Activated CD4-positive, alpha-beta T cell treated with anti-CD3 and anti-CD28 coated beads, Interleukin-2, amount 50 U/mL, for 24 hours (primary cell): ENCODE measurements at places on chromosomes 1 and 21.

DNA sequence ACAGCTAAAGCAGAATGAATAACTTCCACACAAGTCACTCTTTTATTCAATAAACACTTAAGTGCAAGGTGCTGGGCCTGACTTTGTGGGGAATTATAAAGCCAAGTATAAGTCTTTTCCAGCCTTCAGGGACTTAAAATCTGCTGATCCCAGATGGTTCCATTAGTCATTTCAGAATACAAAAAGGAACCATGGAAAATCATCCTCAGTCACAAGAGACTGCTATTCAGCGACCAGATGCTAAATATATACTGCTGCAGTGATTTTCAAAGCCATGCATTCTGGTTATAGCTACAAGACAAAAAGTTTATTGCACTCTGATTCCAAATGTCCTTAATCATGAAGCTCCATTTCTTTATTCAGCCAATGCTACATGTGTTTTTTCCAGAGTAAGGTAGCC, 25.7 kb downstream of the GLMN start:
- no peak for DNase-seq

GRCh38 chr1:200211157-200211556, 183.6 kb downstream of the NR5A2 start:
- DNase-seq = no peak

DNA sequence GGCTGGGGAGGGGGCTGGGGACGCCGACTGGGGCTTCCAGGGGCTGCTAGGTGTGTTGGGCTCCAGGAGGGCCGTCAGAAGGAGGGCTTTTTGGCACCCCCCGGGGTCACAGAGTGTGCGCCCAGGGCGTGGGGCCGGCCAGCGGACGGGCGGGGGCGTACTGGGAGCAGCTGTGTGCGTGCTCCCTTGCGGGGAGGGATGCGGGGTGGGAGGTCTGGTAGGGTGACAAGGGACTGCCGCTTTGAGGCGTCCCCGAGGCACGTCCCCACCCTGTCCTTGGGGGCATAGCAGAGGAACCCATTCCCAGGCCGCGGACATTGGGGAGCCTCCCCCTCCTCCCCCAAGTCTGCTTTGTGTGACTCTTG, 1.1 kb downstream of the FOXO6 start:
- DNase-seq = no peak

GRCh38 chr21:29359718-29360117, 61.0 kb downstream of the BACH1 start:
- no peak for DNase-seq

DNA sequence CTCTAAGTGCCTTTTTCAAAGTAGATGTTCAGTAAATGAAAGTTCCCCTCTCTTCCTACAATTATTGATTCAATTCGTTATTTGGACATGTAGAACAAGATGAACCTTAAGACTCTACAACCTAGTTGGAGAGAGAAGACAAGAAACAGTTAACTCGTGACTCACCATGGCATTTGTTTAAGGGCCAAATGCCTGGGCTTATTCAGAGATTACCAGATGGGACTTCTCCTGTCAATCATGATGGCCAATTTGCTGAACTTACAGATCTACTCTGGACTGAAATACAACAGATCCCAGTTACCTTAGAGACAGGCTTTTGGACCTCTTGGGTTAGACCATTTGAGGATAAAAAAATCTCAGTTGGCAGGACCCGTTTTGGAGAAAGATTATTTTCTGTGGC, 93.5 kb downstream of the C1orf94 start:
- DNase-seq = no peak

DNA sequence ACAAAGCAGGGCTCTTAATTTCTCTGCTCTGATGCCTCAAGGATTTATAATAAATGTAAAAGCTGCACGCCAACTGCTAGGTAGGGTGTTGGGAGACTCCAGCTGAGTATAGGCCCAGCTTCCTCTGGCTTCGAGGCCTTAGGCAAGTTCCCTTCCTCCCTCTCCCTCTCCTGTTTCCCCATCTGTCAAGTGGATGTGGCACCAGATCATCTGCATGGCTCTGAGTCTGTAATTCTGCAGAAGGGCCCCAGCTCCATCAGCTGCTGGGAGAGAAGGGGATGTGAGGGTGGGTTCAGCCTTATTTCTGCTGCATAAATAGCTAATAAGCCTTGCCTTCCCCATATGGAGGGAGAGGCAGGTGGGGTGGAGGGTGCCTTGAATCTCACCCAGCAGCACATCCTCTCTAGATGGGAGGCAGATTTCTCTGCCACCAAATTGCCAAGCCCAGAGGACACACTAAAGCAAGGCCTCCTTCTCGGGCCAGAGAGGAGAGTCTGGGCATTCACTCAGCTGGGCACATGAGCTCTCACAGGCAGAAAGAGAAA, 3.8 kb downstream of the TRIM62 start:
- DNase-seq = no peak

- no peak for DNase-seq
Observed at GRCh38 chr1:203103216-203103615, 17.4 kb upstream of the MYOG start.

GRCh38 chr1:235074523-235075047, 54.1 kb downstream of the TOMM20 start:
- DNase-seq = peak; percentile 68

DNA sequence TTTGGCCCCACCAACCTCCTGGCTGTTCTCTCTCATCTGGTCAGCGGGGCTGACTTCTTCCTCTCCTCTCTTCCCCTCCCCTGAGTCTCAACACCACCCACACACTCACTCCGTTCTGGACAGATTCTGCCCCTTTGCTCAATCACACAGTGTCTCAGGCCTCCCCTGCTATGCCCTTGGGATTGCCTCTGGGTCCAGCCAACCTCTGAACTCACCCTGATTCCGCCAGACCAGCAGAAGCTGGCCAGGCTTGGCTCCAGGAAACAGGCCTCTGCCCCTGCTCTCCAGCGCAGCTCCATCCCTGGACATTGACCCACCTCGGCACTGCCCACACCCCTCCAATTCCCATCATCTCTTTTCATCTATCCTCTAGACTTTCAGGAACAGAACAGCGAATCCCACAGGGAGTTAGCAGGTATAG, 22.1 kb downstream of the AHDC1 start:
- DNase-seq = no peak

- DNase-seq = no peak
Observed at GRCh38 chr1:189697113-189697512, 780.6 kb downstream of the BRINP3 start.

GRCh38 chr1:247948558-247948957, at the start of gene OR2L8:
OR2L8 (plus strand) TSS chr1:247948858; CDS start chr1:247948858, 0 bp downstream.
- no peak for DNase-seq

GRCh38 chr1:175675017-175675416, 68.4 kb downstream of the TNR start:
- no peak for DNase-seq

DNA sequence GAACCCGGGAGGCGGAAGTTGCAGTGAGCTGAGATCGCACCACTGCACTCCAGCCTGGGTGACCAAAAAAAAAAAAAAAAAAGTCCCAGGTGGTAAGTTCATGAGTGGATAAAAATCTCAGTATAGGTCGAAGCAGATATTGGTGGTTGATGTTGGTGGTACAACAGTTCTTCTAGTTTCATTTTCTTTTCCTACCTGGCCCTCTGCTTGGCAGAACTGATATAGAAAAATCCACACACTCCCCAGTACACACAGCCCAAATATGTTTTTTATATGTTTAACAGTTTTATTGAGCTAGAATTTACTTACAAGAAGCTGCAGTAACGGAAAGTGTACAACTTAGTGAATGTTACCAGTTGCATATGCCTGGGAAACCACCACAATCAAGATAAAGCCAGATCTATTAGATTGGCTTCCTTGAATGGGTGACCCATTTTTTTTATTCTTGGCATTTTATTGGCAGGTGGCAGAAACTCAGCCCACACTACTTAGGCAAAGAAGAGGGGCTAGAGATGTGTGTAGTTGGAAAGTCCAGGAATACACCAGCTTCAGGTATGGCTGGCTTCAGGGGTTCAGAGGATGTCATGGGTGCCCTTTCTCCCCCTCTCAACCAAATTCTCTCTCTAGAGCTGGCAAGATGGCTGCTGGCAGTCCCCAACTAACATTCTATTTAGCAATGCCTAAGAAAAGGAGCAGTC, 118.3 kb upstream of the SLC25A33 start:
- DNase-seq = no peak

- no peak for DNase-seq
Observed at GRCh38 chr1:155272466-155273342, 600 bp downstream of the CLK2 start.

DNA sequence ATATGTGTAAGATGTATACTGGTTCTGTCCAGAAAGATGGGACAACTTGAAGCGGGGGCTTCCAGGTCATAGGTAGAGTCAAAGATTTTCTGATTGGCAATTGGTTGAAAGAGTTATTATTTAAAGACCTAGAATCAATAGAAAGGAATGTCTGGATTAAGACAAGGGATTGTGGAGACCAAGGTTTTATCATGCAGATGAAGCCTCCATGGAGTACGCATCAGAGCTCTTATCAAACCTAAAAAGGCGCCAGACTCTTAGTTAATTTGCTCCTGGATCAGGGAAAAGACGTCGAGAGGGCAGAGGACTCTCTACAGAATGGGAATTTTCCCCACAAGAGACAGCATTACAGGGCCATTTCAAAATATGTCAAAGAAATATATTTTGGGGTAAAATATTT, 23.7 kb upstream of the ETV3 start:
- DNase-seq = no peak

DNA sequence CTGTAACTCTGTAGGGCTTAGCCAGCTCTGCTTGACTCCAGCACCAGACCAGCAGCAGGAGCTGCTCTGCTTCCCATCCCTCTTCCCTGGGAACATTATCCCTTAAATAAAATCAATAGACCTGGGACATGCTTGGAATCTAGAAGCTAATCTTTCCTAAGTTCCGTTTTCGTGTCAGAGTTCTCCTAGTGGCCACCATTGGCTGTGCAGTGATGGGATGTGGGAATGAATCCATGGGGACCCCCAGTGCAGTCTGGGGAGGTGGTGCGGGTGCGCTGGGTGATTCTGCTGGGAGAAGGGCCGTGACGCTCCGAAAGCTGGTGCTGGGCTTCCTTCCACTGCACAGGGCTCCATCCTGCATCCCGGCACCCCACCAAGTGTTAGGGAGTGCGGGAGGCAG, 202.7 kb downstream of the CAMTA1 start:
- no peak for DNase-seq

DNA sequence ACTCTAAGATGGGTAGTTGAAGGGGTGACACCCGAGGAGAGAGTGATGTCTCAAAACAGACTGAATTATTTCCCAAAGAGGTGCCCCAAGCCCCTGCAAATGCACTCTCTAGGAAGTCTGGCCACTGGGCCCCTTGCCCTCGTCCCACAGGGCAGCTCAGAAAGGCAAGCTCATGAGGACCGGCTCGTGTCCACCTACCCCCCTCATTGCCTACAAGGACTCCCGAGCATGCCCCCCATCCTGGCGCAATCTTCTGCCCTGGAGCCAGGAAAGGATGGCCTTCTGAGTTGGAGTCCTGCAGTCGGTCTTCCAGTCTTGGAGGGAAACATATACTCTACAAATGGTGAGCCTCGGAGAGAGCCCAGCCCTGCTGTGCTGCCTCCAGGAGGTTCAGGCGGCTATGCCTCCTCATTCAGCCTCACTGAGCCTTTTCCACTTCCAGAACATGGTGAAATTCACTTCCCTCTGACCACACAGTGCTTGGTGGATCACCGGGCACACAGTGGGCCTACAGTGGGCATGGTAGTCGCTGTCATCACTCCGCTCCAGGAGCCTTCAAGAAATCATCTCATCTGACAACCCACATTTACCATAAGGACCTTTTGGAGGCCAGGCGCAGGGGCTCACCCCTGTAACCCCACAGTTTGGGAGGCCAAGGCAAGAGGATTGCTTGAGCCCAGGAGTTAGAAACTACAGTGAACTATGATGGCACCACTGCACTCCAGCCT, 5.8 kb upstream of the WNT3A start:
- DNase-seq = no peak

DNA sequence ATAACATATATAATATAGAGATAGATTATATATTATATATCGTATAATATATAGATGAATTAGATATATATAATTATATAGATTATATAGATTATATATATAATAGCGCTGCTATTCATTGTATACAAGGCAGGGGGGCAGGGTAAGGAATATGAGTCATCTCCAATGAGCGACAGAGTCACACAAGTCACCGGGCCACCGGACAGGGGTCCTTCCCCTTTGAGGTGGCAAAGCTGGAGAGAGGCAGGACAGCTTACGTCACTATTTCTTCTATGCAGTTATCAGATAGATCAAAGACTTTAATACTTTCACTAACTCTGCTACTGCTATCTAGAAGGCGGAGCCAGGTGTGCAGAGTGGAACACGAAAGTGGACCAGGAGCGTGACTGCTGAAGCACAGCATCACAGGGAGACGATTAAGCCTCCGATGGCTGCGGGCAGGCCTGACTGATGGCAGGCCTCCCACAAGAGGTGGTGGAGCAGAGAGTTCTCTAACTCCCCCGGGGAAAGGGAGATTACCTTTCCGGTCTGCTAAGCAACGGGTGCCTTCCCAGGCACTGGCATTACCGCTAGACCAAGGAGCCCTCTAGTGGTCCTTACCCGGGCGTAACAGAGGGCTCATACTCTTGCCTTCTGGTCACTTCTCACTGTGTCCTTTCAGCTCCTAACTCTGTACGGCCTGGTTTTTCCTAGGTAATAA, 2154.7 kb downstream of the MRPL39 start:
- no peak for DNase-seq

- DNase-seq = peak; percentile 45
Observed at GRCh38 chr1:248872752-248873408, 14.0 kb upstream of the ZNF692 start.

DNA sequence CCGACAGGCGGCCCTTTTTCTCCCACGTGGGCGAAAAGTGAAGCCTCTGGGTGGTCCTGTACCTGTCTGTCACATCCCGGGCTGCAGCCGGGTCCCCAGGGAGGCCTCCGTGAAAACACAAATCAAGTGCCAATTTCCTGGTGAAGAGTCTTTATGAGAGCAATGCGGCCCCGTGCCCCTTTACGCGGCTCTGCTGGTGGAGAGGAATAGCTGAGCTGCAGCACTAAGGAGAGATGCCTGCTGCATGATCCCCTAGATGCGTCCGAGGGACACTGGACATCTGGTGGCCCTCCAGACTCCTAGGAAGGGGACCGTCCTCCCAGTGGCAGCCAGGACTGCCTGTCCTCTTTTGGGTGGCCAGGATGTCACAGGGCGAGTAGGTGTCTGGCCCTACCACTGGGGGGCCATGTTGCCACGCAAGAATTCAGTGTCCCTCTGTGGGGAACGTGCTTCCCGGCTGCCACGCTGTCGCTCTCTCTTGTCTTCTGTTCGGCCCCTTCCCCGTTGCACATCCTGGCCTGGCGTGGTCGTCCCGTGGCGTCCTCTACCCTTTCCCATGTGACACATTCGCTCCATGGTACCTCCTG, 38.7 kb downstream of the COL18A1 start:
- DNase-seq = no peak

DNA sequence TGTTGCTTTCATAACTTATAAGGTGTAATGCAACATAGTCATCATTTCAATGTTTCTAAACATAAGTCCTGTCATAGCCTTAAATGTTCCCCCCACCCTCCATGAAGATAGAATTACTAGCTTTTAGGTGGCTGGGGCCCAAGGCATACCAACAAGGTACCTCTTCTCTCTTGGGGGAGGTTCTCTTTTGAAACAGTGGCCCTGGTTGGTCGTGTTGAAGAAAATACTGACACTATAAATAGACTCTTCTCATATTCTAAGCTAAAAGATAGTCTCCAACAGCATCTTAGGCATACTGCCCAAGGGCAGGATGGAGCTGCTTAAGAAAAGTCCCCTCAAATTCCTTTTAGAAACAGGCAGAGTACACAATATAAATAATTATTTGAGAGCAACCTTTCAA, 255.0 kb downstream of the FAF1 start:
- no peak for DNase-seq

GRCh38 chr1:59072583-59072947, 224.3 kb upstream of the FGGY start:
- DNase-seq = no peak

- no peak for DNase-seq
Observed at GRCh38 chr1:11458811-11459275, 20.1 kb upstream of the DISP3 start.
